ENCODE measurements at places on chromosomes 6 and 20. TPM values are rescaled to one million over a fixed set of nuclear protein-coding genes. Genes with fewer than 3 reads are reported as not detected.

Gene SYCP2L
- not detected for total RNA-seq

Gene SEC63
- total RNA-seq, result 10.1 TPM

Gene ULBP3
- 12.5 TPM for total RNA-seq

Gene DNAH8
- total RNA-seq, result not detected

Gene PRR18
- total RNA-seq, result not detected

Gene RAB44
- 0.07 TPM for total RNA-seq

Gene UNC5CL
- total RNA-seq, result not detected

Gene CNKSR3
- 16.3 TPM for total RNA-seq

Gene ATF6B
- total RNA-seq, result 27.2 TPM

All from mammary microvascular endothelial cell (primary cell).